Neural cell (in vitro differentiated cells): ENCODE measurements at places on chromosomes 1 and 21. TPM values are rescaled to one million over a fixed set of nuclear protein-coding genes. Genes with fewer than 3 reads are reported as not detected.

The CHRNB2 gene
- 15.5 and 18.2 TPM in 2 replicates for polyA plus RNA-seq

The ADSS2 gene
- 78.0 and 86.1 TPM in 2 replicates for polyA plus RNA-seq

The C1QA gene
- not detected in 2 replicates for polyA plus RNA-seq

The ODF2L gene
- polyA plus RNA-seq = 97.6 and 138 TPM in 2 replicates

The CD34 gene
- polyA plus RNA-seq = not detected in 2 replicates

The IQCC gene
- 5.6 and 7.5 TPM in 2 replicates for polyA plus RNA-seq

The ITLN2 gene
- not detected in 2 replicates for polyA plus RNA-seq

The CFHR3 gene
- polyA plus RNA-seq = not detected in 2 replicates

The ADORA1 gene
- 7.2 and 18.0 TPM in 2 replicates for polyA plus RNA-seq

The PAQR7 gene
- 2.9 and 4.1 TPM in 2 replicates for polyA plus RNA-seq

The FPGT gene
- 6.4 and 7.6 TPM in 2 replicates for polyA plus RNA-seq

The LMO4 gene
- 147 and 153 TPM in 2 replicates for polyA plus RNA-seq

The MARK1 gene
- 38.6 and 39.3 TPM in 2 replicates for polyA plus RNA-seq

The SH3BGRL3 gene
- 7.5 and 12.8 TPM in 2 replicates for polyA plus RNA-seq

The RNU1-3 gene
- polyA plus RNA-seq = under 0.01 TPM in 1 of 2 replicates, not detected in the other

The ZNF436 gene
- polyA plus RNA-seq = 27.1 and 30.8 TPM in 2 replicates

The SORT1 gene
- polyA plus RNA-seq = 31.4 and 33.3 TPM in 2 replicates

The USH2A gene
- polyA plus RNA-seq = 0.10 and 0.17 TPM in 2 replicates

The INSRR gene
- polyA plus RNA-seq = 2.7 and 3.0 TPM in 2 replicates

The TNFRSF9 gene
- 0.38 TPM in 1 of 2 replicates, not detected in the other for polyA plus RNA-seq

The PLPP3 gene
- 1.9 and 2.1 TPM in 2 replicates for polyA plus RNA-seq

The CLCNKA gene
- not detected in 2 replicates for polyA plus RNA-seq

The AXDND1 gene
- 1.1 and 1.6 TPM in 2 replicates for polyA plus RNA-seq
